Stimulated activated CD8-positive, alpha-beta memory T cell treated with anti-CD3 and anti-CD28 coated beads, Interleukin-15, amount 100 ng/mL, for 1 hour (primary cell): ENCODE measurements at places on chromosomes 11 and 22.

DNA sequence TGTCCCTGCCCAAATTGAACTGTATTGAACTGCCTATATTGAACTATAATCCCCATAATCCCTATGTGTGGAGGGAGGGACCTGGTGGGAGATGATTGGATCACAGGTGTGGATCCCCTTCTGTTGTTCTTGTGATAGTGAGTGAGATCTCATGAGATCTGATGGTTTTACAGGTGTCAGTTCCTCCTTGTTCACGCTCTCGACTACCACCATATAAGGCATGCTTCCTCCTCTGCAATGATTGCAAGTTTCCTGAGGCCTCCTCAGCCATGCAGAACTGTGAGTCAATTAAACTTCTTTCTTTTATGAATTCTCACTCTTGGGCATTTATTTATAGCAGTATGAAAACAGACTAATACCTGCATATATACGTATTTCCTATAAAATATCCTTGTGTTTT, 206.5 kb upstream of the PDGFD start:
- no peak for DNase-seq

GRCh38 chr11:39780131-39780530, 1679.3 kb downstream of the LRRC4C start:
- no peak for DNase-seq

GRCh38 chr11:134599299-134599771, 187.3 kb upstream of the B3GAT1 start:
- no peak for DNase-seq

- no peak for DNase-seq
Measured at GRCh38 chr11:100827934-100828661, 141.0 kb downstream of the ARHGAP42 start.

DNA sequence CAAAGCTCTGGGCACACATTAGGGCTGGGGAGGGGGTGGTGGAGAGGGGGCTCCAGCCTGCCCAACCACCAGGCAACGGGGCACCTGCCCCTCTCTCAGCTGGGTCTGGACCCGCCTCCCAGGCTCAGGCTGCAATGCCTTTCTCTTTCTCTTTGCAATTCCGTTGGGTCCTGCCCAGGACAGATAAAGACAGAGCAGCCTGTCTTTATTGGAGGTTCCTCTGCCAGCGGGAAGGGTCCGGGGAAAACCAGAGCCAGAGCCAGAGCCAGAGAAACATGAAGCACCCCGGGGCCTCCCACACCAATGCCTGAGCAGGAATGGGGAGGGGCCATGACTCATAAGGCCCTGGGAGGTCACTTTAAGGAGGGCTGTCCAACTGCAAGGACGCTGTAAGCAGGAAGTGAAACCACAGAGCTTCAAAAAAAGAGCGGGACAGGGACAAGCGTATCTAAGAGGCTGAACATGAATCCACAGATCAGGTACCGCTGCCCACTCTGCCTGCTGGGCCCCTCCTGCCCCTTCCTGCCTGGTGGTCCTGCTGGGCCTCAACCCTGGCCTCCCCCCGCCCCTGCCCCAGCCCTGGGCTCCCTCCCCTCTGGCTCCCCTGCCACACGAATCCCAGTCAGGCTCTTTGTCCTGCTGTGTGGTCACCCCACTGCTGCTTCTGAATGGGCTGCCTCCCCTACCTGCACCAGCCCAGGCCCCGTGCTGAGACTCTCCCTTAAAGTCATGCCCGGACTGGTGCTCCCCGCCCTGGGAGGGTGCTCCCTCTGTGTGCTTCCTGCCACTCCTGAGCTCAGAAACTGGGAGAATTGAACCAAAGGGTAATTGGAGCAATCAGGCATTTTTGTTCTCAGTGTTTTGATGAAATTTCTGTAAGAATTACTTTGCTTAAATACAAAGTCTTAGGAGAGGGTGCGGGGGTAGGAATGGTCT, at the start of gene APOBEC3B:
Gene APOBEC3B (plus strand): TSS at position 356 of the 936 bp plus-strand sequence. CDS start 107 bp downstream, at position 463.
- peak; percentile 30 for DNase-seq

- no peak for DNase-seq
Measured at GRCh38 chr11:43952401-43953342, 10.2 kb downstream of the C11orf96 start.
